ENCODE measurements at places on chromosomes 12 and 14. TPM values are rescaled to one million over a fixed set of nuclear protein-coding genes. Genes with fewer than 3 reads are reported as not detected.

Gene TBX5
- total RNA-seq, result 10.8 TPM

DNA sequence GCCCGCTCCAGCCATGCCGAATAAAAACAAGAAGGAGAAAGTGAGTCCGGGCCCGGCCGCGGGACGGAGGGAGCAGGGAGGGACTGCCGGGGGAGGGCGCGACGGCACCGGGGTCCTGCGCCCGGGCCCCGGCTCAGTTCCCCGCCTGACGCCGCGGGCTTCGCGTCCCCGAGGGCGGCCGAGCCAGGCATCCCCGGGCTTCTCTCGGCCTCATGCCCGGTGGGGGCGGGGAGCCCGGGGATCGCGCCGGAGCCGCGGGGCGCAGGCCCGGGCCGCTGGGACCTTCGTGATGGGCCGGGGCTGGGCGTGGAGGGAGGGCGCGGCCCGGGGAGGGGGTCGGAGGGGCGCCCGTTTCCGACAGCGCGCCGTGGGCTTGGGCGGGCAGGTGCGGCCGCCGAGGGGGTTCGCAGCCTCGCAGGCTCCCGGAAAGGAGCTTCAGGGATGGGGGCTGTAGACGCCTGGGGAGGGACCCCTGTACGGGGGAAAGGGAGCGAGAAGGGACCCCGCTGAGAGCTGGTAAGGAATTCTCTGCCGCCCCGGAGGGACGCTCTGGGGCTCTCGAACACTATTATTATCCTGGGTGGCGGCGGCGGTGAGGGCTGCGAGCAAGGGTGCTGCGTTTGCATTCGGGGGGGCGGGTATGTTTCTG is 496 bp downstream of the PPP2R5C start:
- H3K27ac ChIP-seq, result 0 out of 2 replicates have a peak overlapping the region, but pooled peaks have one; percentile 17
- peaks cover 13% of the 10 kb centered on the region for H3K27me3 ChIP-seq
- DNase-seq, result no peak
- H3K4me1 ChIP-seq, result no peaks in the 10 kb centered on the region
- peak overlapping the region; percentile 96 for H3K4me3 ChIP-seq

Gene LRRC43
- total RNA-seq, result not detected

Gene FOXM1
- 16.9 TPM for total RNA-seq

DNA sequence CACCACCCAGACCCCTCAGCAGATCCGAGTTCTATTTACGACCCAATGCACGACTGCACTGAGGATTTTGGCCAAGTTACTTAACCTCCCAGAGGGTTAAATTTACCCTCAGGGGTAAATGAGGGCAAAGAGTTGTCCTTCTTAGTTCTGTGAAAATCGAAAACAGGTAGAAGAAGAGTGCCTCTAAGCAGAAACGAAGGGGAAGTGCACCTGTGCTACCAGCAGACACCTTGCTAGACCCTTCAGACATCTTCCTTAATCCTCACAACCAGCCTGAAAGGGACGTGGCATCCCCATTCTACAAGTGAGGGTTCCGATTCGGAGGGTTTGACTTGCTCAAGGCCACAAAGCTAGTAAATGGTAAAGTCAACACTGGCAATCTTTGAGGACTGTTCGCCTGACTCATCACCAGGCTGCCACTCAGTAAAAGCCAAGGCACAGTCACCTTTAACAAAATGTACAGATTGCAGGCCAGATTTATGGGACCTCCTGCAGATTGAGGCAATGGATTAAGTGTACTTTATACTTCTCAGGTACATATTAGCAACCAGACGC is 1.6 kb downstream of the GSG1 start:
- H3K4me1 ChIP-seq, result peaks cover 38% of the 10 kb centered on the region
- H3K4me3 ChIP-seq, result no peak overlapping the region
- H3K27ac ChIP-seq, result peak overlapping the region; percentile 85
- H3K36me3 ChIP-seq, result no peaks in the 10 kb centered on the region

Gene GSKIP
- total RNA-seq, result 34.7 TPM

DNA sequence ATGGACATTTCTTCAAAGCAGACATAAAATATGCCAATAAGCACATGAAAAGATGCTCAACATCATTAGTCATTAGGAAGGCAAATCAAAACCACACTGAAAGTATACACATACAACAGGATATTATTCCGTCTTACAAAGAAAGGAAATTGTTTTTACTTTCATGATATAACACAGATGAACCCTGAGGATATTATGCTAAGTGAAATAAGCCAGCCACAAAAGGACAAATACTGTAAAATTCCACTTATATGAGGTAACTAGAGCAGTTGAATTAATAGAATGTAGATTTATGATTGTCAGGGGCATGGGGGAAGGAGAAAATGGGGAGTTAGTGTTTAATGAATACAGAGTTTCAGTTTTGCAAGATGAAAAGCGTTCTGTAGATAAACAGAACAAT is 4.2 kb downstream of the ACYP1 start:
- H3K36me3 ChIP-seq, result no peaks in the 10 kb centered on the region
- peak; percentile 26 for DNase-seq
- no peaks in the 10 kb centered on the region for H3K27me3 ChIP-seq
- peaks cover 4% of the 10 kb centered on the region for H3K4me1 ChIP-seq

Gene SYNDIG1L
- total RNA-seq, result not detected

Gene SLC15A4
- total RNA-seq, result 21.9 TPM

Gene RAB5B
- total RNA-seq, result 56.5 TPM

Gene NGB
- not detected for total RNA-seq

Gene NELL2
- 0.28 TPM for total RNA-seq

Gene AQP5
- total RNA-seq, result not detected

DNA sequence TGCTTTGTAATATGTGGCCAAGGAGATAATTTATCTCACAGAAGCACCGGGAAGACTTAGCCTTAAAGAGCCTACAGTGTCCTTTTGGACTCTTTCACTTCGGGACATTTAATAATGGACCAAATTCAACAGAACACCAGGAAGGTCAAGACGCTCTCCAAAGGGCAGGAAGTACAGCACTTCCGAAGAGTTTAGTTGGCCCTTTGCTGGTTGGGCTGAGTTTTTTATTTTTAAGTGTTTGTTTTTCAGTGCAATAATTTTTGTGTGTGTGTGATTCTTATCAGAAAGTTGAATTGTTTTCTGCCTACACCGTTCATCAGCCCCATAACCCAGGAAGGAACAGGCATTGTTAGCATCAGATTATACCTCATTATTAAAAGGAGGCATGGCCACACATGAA is 193.0 kb downstream of the EPS8 start:
- H3K4me3 ChIP-seq, result no peak overlapping the region
- H3K4me1 ChIP-seq, result 0 out of 2 replicates have a peak, but pooled peaks cover 3% of the 10 kb centered on the region
- H3K27ac ChIP-seq, result no peak overlapping the region
- no peaks in the 10 kb centered on the region for H3K36me3 ChIP-seq

Gene CLEC4E
- not detected for total RNA-seq

- H3K4me1 ChIP-seq, result peaks cover 6% of the 10 kb centered on the region
- H3K36me3 ChIP-seq, result no peaks in the 10 kb centered on the region
- DNase-seq, result peak; percentile 57
- peak overlapping the region; percentile 48 for H3K27ac ChIP-seq
- no peaks in the 10 kb centered on the region for H3K27me3 ChIP-seq
These were observed 1101.2 kb upstream of the TMEM132C start for GRCh38 chr12:127165567-127166392.

Gene SPTB
- under 0.01 TPM for total RNA-seq

Gene SLC6A15
- 1.4 TPM for total RNA-seq

DNA sequence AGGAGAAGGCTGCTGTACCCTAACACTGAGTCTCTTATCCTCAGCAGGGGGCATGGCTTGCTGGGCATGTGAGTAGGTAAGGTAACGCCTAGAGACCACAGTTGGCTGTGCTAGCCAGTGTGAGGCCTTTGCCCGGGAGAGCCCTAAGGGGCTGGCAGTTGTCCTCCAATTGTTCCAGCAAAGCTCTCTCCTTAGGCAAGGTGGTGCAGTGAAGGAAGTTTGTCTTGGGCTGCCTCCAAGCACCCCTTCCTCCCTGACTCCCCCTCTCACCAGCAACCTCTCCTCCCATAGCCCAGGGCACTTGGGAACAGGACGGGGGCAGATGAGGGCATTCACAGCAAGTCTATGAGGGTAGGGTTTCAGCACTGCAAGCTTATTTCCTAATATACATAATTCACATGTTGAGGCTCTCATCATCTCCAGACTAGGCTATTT is 23.0 kb downstream of the LACRT start:
- H3K4me3 ChIP-seq, result no peak overlapping the region
- no peaks in the 10 kb centered on the region for H3K36me3 ChIP-seq
- no peaks in the 10 kb centered on the region for H3K4me1 ChIP-seq

DNA sequence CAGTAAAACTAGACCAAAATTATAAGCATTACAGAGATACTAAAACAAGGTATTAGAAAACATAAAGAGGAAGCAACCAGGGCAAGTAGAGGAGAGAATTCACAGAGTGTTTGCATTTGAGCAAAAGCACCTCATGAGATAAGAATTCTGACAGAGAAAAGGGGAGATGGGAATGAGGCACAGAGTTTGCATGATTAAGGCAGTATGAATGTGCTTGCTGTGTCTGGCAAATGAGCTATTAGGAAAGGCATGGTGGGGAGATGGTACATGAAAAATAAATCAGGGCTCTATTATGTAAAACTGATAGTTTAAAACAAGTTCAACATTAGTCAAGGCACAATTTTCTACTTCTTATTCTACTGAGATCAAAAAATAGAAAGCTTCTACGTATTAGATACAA is 23.1 kb downstream of the GARIN6 start:
- H3K4me1 ChIP-seq, result no peaks in the 10 kb centered on the region
- no peak overlapping the region for H3K27ac ChIP-seq
- no peak overlapping the region for H3K4me3 ChIP-seq
- no peaks in the 10 kb centered on the region for H3K27me3 ChIP-seq

- no peaks in the 10 kb centered on the region for H3K4me1 ChIP-seq
- no peak for DNase-seq
- H3K36me3 ChIP-seq, result no peaks in the 10 kb centered on the region
- no peak overlapping the region for H3K4me3 ChIP-seq
- H3K27me3 ChIP-seq, result no peaks in the 10 kb centered on the region
These were observed 589.0 kb upstream of the SEL1L start for GRCh38 chr14:82122655-82123054.

DNA sequence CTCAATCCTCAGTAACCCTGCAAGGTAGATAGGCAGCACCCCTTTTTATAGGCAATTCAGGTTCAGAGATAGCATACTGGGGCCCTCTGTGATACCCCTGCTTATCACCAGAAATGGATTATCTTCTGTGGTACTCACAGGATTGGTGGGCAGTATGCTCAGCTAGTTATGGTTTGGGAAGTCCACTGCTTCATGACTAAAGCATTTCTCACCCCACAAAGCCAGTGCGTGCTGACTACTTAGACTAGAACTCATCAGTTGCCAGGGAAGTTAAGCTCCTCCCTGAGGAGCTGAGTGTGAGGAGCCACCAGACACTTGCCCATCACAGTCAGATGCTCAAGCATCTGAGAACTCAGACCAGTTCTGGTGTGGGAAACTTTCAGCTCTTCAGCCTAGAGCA is 76.3 kb downstream of the SCAF11 start:
- H3K4me1 ChIP-seq, result peaks cover 11% of the 10 kb centered on the region
- peaks cover 3% of the 10 kb centered on the region for H3K36me3 ChIP-seq
- no peaks in the 10 kb centered on the region for H3K27me3 ChIP-seq
- H3K4me3 ChIP-seq, result no peak overlapping the region
- DNase-seq, result peak; percentile 91
- H3K27ac ChIP-seq, result no peak overlapping the region

DNA sequence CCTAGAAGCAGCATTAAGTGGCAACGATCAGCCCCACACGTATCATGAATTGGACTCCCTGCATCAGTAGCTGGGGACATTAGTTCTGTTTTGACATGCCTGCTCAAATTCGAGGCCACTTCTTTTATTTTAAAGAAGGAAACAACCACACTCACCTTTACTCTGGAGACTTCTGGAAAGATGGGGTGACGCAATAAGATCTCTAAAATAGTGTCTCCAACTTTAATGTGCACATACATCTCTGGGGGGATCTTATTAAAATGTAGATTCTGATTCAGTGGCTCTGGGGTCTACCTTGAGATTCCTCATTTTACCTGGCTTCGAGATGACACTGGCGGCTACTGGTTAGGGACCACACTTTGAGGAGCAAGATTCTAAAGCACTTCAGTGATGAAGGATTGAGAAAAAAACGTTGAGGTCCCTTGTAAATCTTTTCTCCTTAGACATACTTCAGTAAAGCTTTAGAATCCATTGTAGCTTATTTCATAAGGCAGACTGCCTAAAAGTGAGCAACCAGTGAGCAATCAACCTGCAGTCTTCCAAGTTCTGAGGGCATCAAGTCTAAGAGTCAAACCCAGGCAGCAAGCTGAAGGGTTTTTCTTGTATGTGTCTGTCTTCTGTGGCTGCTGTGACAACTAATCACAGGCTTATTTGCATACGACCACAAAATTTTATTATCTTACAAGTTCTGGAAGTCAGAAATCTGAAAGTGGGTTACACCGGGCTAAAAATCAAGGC is 718.6 kb upstream of the TBX3 start:
- H3K4me1 ChIP-seq, result peaks cover 8% of the 10 kb centered on the region
- DNase-seq, result peak; percentile 56
- H3K36me3 ChIP-seq, result no peaks in the 10 kb centered on the region
- H3K27ac ChIP-seq, result no peak overlapping the region

DNA sequence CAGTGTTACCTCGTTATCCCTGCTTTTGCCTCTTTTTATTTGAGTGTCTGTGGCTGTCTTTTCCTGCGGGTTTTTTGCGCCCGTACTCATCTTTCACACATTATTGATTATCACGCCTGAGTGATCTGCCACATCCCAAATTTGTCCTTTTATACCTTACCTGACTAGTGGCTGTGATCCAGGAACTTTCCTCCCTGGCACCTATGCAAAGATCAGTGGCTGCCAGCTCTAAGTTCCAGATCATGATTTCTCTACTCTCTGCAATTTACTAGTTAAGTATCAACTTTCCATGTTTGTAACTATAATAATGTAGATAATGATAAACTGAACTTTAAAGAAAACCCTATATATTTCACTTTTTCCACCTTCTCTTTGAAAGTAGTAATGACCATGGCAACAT is 36.9 kb downstream of the PLEKHA5 start:
- no peaks in the 10 kb centered on the region for H3K36me3 ChIP-seq
- H3K27me3 ChIP-seq, result no peaks in the 10 kb centered on the region
- H3K4me1 ChIP-seq, result peaks cover 3% of the 10 kb centered on the region

Gene MEG3
- 32.5 TPM for total RNA-seq

DNA sequence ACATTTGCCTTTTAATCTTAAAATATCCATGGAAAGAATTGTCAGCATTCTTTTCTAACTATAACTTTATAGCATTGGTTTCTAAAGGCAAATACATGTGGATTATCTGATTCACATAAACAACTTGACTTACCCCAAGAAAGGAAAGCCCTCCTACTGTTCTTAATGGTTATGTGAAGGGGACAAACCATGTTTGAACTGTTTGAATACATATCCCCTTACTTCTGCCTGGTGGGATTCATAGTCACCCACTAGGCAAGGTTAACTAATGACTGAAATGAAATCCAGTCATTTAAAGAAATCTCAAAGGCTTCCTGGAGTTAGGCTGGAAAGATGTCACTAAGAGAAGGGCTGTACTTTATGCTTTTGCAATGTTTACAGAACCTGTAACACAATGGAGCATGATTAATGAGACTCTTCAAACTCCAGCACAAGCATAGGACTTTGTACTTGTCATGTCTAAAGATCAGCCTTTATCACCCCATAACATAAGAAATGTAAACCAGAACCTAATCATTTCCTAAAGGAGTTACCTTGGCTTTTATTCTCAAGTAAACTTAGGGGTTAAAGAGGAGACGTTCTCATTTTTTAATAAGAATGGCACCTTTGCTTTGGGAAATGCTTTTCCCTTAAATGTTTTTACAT is 10.2 kb upstream of the FLRT2 start:
- no peak overlapping the region for H3K27ac ChIP-seq
- H3K36me3 ChIP-seq, result no peaks in the 10 kb centered on the region
- H3K4me1 ChIP-seq, result peaks cover 4% of the 10 kb centered on the region
- no peak for DNase-seq
- no peak overlapping the region for H3K4me3 ChIP-seq
- H3K27me3 ChIP-seq, result no peaks in the 10 kb centered on the region

Gene CCDC177
- total RNA-seq, result not detected

Data from IMR-90 (cell line).